ENCODE measurements at places on chromosomes 2 and 18.
A peak's percentile ranks its signal among the peaks of the same experiment; 100 is the strongest.

- no peak for DNase-seq
These were observed 15.0 kb upstream of the CPS1 start for GRCh38 chr2:210541290-210541902.

GRCh38 chr2:240921311-240921994, 15.3 kb downstream of the CROCC2 start:
- peak; percentile 96 for DNase-seq

GRCh38 chr2:222196159-222196558, 102.6 kb downstream of the PAX3 start:
- DNase-seq = no peak

GRCh38 chr18:25235401-25236042, 116.4 kb downstream of the ZNF521 start:
- no peak for DNase-seq

DNA sequence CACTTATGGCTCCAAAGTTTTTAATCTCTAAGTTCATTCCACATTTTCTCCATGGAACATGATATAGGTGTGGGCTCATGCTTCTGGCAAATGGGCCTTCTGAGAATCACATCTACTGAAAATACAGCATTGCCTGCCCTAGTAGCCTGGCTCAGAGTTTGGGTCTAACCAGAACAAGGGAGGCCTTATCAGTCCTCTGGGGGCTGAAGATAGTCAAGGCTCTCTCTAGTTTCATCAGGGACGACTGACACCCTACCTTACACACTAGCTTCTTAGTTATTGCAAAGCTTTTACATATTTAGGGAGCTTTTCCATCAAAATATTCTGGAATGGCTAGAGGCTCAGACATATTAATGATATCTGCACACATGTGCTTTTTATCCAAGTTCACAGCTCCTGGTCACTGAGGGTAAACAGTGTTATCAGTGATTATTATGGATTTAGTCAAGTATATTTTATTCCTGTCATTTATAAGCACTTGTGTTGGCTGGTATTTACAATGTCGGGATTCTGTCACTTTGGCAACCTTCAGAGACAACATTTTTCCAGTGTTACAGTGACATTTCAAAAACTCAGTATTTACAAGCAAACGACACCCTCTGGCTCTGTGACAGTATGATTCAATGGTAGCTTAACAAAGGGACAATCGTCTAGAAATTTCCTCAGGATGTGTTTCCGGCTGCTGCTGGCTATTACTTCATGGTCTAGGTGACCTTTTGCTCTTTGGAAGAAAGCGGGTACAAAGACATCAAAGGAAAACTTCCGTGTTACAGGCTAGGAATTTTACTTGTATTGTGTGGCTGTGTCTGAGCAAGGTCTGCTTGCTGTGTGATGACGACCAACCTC, 200.6 kb downstream of the TCF4 start:
- no peak for DNase-seq

- DNase-seq = no peak
These were observed 71.0 kb downstream of the ARL4C start for GRCh38 chr2:234425639-234426603.

DNA sequence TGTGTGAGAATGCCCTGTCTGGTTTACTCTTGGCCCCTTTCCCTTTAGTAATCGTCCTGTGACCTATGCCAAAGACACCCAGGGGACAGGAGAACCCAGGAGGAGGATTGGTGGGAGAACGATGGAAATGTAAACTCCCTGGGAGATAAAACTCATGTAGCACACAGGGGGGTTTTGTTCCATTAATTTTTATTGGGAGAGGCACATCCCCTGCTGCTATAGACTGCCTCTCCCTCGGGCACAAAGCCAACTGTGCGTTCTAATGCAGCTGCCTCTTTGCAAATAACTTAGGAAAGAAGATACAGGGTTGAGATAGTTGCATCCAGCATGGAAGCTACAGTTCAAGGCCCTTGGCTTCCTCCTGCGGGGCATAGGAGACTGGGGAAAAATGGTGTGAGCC, 489.6 kb downstream of the SLC4A3 start:
- DNase-seq = no peak

GRCh38 chr2:157900684-157901083, 24.6 kb upstream of the ACVR1 start:
- no peak for DNase-seq

DNA sequence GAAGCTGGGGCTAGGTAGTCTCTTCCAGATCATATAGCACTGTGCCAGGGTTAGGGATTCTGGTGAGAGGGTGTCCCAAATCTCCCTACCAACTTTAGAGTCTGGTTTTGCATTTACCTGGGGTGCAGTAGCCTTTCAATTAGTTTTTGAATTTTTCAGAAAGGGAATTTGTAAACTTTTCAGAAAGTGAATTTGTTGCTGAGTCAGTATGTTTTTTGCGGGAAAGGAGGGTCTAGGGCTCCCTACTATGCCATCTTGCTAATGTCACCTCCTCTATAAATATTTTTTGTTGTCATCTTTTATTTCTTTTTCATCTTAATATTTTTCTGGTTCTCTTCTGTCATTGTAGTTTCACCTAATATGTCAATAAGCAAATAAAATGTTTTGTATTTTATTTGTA, 95.8 kb upstream of the FAM98A start:
- DNase-seq = no peak

DNA sequence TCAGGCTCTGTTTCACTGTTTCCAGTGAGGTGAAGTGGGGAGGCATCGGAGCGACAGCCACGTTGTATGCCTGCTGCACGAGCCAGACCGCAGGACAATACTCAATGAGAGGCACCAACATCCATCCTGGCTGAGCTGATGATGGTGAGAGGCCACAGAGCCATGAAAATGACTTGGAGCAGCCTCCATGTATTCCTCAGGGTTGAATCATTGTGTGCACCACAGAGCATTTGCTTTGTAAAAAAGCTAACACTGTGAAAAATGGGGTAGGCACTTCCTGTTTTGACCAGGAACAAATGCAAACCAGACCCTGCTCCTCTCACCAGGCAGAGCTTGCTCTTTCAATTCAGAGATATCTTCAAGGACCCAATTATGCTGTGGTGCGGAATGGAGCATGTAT, 87.2 kb downstream of the LPIN1 start:
- DNase-seq = peak; percentile 98

DNA sequence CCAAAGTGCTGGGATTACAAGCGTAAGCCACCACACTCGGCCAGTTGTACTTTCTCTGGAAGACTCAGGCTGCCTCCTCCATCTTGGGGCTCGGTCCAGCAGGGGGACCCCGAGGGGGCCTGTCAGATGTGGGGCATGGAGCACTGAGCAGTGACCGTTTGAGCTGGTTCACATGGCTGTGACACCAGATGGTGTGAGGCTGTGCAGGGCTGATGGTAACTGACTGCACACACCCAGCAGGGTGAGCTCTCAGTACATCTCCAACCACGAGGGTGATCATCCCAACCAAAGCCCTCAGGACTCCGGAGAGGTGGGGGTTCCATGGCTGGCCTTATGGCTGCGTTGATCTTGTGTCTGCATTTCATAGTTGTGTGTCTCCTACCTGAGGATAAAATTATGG, 63.4 kb downstream of the FAM168B start:
- no peak for DNase-seq

GRCh38 chr2:62344472-62344871, 148.6 kb downstream of the B3GNT2 start:
- no peak for DNase-seq
